Activated naive CD4-positive, alpha-beta T cell (primary cell): ENCODE measurements at places on chromosomes 4 and X.

DNA sequence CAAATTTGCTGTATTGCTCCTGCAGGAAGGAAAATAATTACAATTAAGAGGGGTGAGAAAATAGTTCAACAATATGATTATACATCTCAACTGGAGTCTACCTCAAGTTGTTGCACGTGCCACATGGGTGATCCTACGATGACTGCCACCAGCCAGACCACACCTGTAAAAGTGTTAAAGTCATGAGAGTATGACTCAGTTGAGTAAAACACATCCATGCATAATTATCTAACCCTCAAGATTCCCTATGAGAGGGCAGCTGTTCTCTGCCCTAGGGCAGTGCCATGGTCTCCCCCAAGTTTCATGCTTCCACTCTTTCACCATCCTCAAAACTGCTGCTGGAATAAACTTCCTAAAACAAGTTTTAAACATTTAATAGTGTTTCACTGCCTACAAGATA, 44.1 kb downstream of the QRFPR start:
- no peak for DNase-seq

- DNase-seq: no peak
These were observed 102.2 kb upstream of the NKX1-1 start for GRCh38 chr4:1508161-1509160.

GRCh38 chrX:107678957-107679740, 50.8 kb downstream of the PRPS1 start:
- no peak for DNase-seq

GRCh38 chr4:97998203-97998602, 145.1 kb downstream of the STPG2 start:
- no peak for DNase-seq

- DNase-seq: no peak
These were observed 30.8 kb downstream of the RASL11B start for GRCh38 chr4:52892880-52893279.

GRCh38 chrX:35040871-35041270, 98.3 kb downstream of the FAM47B start:
- DNase-seq: no peak

DNA sequence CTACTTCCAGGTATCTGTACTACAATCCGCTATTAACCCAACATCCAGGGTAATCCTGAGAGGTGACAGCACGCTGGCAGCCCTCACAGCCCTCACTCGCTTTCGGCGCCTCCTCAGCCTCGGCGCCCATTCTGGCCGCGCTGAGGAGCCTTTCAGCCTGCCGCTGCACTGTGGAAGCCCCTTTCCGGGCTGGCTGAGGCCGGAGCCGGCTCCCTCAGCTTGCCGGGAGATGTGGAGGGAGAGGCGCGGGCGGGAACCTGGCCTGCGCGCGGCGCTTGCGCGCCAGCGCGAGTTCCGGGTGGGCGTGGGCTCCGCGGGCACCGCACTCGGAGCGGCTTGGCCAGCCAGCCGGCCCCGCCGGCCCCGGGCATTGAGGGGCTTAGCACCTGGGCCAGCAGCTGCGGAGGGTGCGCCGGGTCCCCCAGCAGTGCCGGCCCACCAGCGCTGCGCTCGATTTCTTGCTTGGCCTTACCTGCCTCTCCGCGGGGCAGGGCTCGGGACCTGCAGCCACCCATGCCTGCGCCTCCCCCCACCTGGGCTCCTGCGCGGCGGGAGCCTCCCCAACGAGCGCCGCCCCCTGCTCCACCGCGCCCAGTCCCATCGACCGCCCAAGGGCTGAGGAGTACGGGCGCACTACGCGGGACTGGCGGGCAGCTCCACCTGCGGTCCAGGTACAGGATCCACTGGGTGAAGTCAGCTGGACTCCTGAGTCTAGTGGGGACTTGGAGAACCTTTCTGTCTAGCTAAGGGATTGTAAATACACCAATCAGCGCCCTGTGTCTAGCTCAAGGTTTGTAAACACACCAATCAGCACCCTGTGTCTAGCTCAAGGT, 87.3 kb downstream of the PRSS12 start:
- no peak for DNase-seq

- DNase-seq: peak; percentile 3
These were observed 63.2 kb downstream of the CLDN22 start for GRCh38 chr4:183256756-183257385.

DNA sequence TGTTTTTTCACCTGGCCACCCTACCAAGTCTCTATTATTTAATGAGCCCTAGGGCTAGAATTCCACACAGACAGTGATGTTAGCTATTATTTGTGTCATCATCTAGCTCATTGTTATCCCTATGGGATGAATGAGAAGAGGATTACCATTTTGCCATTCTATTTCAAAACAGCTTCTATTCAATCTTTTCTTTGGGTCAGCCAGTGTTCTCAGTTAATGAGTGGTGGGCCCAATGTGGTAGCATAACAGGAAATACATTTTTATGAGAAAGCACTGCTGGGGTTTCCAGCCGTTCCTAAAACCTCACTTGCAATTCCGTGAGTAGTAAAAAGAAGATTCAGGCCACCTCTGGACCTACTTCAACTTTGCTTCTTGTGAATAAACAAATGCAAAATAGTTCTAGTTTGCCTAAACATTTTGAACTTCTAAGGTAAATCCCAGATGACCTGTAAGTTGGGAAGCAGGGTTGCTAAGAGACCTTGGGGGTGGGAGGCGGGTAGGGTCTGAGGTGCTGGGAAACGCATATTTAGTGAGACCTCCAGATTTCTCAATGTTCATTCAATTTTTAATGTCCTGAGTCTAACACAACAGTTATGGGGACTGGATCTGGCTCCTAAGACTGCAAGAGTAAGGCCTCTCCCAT, 24.8 kb upstream of the CYP2U1 start:
- DNase-seq: no peak

DNA sequence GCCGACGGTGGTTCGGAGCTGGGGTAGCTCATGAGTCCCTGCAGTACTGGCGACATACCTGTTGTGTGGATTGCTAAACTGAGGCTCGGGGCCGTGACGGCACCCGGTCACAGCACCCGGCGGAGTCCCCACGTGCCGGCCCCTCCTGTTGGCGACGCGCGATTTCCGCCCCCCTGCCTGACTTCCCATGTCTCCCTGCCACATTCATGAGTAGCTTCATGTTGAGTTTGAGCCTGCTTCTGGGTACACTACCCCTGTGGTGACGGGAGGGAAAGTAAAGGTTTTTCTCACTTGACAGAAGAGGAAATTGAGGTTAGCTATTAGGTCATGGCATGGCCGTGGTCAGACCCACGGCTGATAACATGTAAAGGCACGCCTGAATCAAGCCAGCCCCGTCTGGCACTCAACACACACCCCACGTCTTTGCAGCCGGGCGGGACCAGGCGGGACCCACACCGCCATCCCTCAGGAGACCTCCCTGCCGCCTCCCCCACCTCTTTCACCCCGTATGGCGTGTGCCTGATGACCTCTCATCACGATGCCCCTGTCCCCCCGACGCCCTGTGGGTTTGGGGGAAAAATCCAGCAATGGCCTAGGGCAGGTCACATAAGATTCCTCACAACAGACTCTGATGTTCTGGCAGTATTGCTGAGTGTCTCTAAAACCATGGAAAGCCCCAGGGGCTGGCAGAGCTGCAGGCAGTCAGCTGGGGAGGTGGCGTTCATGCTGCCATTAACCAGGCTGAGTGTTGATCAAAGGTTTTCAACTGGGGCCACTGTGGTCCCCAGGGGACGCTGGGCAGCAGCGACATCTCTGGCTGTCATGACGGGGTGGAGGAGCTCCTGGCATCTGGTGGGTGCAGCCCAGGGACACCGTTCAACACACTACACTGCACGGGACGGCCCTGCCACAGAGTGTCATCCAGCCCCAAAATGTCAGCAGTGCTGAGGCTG, 29.2 kb downstream of the P2RY8 start:
- DNase-seq: no peak

GRCh38 chr4:145230726-145231125, 50.3 kb upstream of the OTUD4 start:
- DNase-seq: no peak

GRCh38 chr4:114782415-114783214, 184.0 kb downstream of the UGT8 start:
- no peak for DNase-seq

DNA sequence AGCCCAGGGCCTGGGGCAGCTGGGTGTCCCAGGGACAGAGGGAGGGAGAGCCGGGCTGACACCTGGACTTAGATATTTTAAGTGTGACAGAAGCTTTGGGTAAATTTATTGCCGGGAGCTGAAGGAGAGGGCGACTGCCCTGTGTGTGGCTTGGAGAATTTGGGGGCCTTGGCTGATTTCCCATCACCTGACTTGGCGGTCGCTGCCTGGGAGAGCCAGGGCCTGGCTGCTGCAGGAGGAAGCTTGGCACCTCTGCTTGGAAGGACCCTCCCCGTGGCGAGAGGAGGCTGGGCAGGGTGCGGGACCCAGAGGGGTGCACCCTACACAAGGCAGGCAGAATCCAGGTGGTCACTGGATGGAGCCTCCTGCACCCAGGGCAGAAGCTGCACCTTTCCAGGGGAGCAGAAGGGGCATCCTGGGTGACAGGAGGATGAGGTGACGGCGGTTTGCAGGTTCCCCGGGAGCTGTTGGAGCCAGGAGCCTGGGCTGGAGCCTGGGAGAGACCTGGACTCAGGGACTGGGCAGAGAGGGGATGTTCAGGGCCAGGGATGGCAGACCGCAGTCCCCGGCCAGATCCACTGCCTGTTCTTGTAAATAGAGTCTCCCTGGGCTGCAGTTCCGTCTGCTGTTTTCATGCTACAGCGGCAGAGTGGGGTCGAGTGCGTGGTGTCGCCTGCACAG, 72.0 kb downstream of the RGS12 start:
- no peak for DNase-seq

GRCh38 chr4:174210952-174211490, 72.4 kb downstream of the FBXO8 start:
- DNase-seq: no peak

DNA sequence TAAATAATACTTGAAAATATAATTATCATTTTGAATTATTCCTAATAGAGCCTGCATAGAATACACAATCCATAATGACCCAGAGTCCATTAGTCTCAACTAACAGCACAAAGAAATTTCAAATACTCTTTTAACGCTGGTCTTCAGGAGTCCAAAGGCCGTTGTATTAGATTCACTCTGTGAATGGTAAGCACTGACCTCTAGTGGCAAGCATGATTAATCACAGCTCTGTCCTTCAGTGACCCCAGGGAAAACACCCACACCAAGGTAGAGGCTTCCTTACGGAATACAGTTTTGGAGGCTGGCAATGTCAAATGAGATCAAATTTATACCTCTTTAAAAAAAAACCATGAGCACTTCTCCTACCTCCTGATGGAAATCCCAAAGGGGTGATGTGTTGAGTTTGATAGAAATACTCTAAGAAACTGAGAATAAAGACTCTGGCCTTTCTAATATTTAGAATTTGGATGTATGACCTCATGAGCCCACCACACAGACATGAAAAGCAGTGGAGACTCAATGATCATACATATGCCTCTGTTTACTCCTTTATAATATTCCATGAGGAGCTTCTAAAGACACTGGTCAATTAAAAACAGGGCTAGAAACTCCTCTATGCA, 147.2 kb upstream of the DKK2 start:
- no peak for DNase-seq

DNA sequence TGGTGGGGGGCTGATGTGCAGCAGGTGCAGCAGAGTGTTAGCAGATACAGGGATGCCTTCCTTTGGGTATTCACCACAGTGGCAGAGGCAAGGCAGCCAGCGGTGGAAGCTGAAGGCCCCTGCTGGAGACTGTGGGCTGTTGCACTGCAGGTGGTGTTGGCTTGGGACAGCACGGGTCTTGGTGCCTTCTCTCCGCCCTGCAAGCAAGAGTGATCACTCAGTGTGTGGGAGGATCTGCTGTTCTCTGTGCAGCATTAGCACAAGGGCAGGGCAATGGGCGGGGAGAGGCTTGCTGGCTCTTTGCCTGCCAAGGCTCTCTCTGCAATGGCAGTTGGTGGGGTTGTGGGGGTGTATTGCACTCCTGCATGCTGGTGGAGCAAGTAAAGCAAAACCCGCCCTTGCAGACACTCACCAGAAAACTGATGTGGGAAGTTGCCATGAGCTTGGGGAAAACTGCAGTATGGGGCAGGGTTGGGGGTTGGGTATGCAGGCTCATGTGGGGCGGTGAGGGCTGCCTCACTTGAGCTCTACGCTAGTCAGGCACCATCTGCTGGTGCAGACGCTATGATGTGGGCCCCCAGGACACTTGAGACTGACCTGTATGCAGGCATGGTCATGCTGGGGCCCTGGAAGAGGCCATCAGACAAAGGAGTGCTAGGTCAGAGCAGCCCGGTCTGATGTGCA, 820.8 kb upstream of the GRIA3 start:
- DNase-seq: no peak

DNA sequence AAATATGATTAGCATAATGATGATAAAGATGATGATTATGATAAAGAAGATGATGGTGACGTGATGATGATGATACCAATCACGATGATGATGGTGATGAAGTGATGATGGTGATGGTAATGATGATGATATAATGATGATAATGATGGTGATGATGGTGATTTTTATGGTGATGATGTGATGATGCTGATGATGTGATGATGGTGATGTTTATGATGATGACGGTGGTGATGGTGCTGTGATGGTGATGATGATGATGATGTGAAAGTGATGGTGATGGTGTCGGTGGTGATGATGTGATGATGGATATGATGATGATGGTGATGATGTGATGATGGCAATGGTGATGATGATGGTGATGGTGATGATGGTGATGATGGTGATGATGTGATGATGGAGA, 130.8 kb upstream of the PSAPL1 start:
- no peak for DNase-seq

DNA sequence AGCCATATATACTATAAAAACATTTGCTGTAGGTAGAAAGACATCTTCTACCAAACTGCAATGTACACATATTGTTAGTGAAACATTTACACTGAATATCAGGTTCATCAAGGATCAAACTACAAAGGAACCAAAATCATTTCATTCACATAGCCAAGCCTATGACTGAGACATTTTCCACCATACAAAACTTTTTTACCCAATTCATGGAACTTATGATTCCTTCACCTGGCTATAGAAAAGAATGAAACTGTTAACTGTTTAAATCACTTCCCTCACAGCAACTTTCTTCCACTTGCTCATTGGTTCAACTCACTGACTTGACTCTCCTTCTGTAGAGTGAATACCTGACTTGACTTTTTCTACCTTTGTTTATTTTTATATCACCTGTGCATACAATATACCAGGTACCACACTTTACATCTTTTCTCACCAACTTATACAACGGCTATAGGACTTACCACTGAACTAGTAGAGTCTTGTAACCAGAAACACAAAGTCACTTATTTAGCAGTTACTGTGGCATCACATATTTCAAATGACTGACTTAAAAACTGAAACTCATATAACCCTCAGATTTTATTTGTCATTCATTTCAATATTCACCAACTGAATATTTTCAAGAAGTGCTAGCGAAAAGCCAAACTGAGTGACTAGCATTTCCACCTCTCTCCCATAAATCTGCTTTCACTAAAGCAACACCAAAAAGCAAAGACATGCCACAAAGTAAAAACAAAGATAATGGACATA, 30.9 kb downstream of the CAMK2D start:
- no peak for DNase-seq

- no peak for DNase-seq
These were observed 45.8 kb upstream of the MSANTD1 start for GRCh38 chr4:3202836-3203820.
